Stimulated activated CD8-positive, alpha-beta memory T cell treated with anti-CD3 and anti-CD28 coated beads, Interleukin-15, amount 100 ng/mL, for 4 hours (primary cell): ENCODE measurements at places on chromosomes 6 and 20.

DNA sequence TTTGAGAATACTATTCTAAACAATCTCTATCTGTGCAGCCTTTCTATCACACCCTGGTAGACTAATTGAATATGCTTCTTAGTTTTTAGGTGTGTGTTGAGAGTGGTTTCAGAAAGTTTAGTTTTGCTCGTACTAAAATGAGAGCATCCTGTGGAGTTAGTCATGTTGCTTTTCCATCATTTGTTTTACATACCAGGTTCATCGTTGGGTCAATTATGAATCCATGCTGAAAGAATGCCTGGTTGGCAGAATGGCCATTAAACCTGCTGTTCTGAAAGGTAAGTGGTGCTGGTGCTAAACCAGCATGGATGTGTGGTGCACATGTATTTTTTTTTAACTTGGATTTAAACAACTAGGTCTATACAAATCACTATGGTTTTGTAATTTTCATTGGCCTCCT, 49.3 kb downstream of the CYB5R4 start:
- DNase-seq = no peak

GRCh38 chr6:57283911-57284455, 33.4 kb upstream of the PRIM2 start:
- no peak for DNase-seq

DNA sequence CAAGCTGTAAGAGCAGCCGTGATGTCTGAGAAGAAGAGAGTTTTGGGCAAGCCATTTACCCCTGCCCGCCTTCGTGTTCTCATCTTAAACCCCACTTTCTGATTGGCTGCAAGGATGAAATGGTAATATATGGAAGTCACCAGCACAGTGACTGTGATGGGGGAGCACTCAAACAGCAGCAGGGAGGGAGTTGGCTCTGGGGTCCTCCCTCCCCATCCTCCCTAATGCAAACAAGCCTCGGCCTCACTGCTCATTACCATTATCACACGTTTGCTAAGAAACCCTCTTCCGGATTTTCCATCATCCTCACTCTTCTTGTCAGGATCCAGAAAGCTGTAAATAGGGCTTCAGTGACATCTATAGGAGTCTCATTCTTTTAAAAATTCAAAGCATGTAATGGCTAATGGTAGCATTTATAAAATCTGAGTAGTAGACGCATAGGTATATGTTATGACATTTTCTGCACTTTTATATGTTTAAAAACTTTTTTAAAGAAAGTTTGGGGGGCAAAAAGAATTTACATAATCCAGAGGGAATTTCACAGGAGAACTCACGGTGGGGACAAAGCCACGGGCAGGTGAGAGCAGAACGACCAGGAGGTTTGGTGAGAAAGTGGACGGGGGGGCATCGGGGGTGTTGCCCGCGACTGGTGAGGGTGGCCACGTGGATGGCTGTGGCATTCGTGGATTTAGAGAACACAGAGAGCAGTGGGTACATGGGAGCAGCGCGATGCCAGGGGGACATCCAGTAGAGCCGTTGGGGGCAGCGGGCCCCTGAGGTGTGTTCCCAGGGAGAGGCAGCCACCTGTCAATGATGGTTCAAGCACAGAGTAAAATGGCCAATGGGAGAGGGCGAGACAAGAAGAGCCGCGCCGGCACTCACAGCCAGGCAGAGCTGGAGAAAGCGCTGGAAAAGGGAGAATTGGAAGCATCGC, 29.6 kb downstream of the SUMO4 start:
- no peak for DNase-seq

- DNase-seq = no peak
These were observed at the start of gene LAMA2 for GRCh38 chr6:128882991-128883611. TSS of gene LAMA2 (plus strand) at chr6:128883138. CDS start at chr6:128883246, 108 bp downstream.

DNA sequence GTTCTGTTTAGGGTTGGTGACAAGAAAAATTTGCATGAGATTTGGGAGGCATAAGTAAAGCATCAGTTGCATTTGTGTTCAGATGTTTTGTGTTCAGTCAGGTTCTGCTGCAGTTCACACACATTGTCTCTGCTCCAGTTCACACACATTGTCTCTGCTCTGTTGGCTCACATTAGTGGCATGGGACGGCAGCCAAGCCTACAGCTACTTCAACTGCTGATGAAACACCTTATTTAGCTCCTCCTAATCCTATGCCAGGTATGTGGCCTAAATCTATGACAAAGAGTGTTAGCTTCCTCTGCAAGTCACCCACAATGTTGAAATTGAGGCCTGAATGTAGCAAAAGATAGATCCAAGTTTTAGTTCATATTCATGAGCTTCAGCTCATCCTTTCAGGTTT, 278.1 kb upstream of the SYNCRIP start:
- no peak for DNase-seq

DNA sequence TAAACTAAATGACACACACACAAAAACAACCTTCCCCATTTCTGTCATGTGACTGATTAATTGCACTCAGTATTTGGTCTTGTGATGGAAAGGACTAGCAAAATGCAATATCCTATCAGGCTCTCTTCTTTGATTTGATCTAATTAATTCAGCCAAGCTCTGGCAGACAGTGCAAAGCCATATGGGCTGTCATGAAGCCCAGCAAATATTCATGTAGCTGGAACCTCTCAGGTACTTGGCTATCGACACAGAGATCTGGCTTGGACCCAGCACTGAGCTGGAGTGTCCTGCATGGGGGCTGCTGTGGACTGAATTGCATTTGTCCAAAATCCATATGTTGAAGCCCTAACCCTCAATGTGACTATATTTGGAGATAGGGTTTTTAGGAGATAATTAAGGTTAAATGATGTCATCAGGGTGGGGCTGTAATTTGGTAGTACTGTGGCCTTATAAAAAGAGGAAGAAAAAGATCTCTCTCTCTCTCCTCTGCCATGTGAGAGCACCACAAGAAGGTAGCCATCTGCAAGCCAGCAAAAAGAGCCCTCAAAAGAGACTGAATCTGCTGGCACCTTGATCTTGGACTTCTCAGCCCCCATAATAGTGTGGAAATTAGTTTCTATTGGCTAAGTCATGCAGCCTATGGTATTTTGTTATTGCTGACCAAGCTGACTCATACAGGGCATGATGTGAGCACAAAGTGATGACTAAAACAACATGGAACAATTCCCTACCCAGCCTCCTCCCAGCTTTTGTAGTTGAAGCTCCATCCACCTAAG, 77.1 kb downstream of the STMND1 start:
- DNase-seq = no peak

DNA sequence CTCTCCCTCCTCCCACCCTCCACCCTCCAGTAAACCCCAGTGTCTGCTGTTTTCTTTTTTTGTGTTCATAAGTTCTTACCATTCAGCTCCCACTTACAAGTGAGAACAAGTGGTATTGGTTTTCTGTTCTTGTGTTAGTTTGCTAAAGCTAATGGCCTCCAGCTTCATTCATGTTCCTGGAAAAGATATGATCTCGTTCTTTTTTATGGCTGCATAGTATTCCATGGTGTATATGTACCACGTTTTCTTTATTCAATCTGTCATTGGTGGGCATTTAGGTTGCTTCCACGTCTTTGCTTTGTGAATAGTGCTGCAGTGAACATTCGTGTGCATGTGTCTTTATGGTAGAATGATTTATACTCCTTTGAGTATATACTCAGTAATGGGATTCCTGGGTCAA, 42.7 kb upstream of the KCNG1 start:
- DNase-seq = no peak

GRCh38 chr20:33362898-33363297, 38.4 kb downstream of the CDK5RAP1 start:
- DNase-seq = no peak

GRCh38 chr6:42506070-42506469, 54.3 kb upstream of the TRERF1 start:
- DNase-seq = no peak

DNA sequence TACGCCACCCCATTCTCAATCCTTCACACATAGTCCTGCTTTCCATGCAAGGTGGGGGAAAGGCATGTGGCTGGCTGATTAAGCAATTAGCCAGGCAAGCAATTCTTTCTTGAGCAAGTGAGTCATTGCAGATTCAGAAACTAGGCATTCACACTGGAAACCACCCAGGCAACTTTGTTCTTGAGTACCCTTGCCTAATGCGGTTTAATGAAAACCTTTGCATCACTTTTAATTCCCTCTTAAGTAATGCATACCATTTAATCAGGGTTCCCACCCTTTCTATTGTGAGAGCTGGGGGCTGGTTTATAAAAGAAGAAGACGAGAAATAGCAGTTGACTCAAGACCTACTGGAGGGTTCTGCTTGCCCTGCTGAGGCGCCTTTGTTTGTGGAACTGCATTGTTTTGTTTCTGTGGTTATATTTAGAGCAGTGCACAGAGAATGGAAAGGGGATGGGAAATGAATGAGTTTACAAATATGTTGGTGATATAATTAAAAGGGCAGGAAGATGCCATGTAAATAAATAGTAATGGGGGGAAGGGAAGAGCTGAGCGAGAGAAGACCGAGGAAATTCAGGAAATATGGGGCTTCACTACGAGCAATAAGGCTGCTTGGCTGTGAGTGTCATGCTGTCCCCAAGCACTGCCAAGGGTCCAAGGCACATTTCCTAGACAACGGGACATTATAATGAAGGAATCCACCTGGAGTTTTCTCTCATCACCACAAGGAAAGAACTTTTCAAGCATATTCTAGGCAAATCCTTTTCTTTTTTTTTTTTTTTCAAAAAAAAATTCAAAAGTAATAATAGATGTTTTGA, 48.8 kb upstream of the TSHZ2 start:
- DNase-seq = no peak

DNA sequence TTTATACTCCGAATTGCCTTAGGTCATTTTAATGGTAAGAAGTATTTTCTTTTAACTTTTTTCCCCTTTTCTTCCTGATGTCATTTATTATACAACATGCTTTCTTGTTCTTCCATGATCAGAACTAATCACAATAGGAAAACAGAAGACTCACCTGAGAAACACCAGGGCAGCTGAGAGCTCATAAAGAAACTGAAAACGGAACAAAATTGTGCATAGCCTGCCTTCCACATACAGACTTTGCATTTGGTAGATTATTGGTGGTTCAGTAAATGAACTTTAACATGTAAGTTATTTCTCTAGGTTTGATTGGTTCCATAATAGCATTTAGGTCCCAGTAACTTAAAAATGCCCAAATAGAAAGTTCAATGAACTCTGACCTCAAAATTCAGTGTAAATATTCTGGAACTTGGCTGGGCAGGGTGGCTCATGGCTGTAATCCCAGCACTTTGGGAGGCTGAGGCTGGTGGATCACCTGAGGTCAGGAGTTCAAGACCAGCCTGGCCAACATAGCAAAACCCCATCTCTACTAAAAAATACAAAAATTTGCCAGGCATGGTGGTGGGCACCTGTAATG, 161.1 kb upstream of the DTNBP1 start:
- no peak for DNase-seq

DNA sequence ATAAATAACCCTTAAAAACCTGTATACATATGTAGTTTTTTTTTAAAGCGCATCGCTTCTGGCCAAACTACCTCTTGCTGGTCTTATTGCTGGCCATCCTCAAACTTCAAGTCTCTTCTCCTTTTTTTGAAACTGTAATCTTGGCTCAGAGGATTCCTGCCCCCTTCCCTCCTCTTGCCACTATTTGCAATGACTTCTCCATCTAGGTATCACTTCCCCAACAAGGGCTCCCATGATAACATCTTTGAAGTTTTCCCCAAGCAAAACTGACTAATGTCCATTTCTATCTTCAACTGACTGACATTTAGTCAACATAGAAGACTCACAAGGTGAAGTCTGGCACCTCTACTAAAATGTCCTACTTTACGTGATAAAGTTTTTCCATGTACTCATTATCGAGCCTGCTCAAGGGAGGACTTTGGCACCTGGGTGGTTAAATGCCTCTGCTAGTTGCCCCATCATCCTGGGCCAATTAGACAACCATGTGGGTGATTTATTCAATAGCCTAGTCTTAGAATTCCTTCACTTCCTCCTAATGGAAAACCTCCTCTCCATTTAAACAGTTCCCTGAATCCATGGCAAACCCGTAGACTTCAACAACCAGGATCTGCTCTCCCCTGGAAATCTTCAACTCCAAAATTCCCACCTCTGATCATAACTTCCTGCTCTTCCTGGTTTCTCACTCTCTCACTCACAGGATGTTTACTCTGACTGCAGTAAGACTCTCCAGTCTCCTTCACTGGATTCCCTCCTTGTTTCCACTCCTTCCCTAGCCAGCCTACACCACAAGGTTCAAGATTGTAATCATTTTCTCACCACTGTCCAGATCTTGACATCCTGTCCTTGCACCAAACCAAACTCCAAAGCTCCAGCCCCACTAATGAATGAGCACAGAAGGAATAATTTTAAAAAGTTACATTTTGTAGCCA, 9.4 kb upstream of the PLAGL1 start:
- DNase-seq = no peak

DNA sequence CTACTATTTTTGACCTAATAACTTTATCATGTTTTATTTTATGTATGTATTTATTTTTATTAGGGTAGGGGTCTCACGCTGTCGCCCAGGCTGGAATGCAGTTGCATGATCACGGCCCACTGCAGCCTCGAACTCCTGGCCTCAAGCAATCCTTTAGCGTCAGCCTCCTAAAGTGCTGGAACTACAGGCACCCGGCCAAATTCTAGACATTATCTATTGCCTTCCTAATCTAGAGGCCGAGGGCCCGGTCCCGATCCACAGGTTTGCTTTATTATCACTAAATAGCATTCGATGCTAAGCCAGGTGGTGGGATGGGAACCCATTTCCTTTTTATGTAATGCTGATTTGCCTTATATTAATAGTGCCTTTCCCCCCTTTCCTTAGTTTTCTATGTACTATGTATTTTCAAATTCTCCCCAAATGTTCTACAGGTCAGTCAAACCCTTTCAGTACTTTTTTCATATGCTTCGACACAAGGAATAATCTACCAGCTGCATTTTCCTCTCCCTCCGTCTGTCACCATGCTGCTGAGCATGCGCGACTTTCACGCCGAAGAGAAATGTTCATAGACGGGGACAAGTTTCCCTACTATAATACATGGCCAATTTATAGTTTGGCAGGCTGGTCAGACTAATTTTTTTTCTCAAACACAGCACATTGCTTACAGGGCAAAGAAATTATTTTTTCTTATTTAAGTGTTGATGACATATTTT, 6.4 kb downstream of the SERPINB6 start:
- no peak for DNase-seq

DNA sequence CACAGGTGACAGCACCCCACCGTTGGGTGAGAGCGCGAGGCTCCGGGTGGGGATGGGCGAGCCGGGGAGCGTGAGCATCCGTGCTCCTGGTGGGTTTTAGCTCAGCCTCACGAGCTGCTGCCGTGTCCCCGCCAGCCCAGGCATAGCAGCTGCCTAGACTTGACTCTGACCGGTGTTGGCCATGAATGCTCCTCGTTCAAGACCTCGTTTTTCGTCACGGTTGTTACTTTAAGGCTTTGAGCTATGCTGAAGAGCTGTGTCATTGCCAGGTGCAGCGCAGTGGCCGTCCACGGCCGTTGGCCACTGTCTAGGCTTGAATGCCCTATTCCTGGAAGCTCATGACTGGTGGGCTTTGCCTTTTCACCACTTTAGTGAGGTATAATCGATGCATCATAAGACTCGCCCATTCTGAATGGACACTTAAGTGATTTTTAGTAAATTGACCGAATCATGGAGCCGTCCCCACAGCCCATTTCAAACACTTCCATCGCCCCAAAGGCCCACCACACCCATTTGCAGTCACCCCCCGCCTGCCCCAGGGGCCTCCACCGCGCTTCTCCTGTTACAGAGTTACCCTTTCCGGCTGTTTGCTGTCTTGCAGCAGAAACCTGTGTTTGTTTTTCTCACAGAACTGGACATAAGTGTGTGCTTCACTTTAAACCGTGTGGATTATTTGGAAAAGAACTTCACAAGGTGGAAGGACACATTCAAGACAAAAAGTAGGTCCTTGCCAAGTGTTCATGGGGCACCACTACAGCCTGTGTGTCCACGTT, 21.4 kb upstream of the ADRM1 start:
- no peak for DNase-seq
